Dermis blood vessel endothelial cell (primary cell): ENCODE measurements at places on chromosomes 4 and X. TPM values are rescaled to one million over a fixed set of nuclear protein-coding genes. Genes with fewer than 3 reads are reported as not detected.

GRCh38 chr4:112526061-112526460 lies 10.1 kb upstream of the NEUROG2 start:
- DNase-seq = no peak

DNA sequence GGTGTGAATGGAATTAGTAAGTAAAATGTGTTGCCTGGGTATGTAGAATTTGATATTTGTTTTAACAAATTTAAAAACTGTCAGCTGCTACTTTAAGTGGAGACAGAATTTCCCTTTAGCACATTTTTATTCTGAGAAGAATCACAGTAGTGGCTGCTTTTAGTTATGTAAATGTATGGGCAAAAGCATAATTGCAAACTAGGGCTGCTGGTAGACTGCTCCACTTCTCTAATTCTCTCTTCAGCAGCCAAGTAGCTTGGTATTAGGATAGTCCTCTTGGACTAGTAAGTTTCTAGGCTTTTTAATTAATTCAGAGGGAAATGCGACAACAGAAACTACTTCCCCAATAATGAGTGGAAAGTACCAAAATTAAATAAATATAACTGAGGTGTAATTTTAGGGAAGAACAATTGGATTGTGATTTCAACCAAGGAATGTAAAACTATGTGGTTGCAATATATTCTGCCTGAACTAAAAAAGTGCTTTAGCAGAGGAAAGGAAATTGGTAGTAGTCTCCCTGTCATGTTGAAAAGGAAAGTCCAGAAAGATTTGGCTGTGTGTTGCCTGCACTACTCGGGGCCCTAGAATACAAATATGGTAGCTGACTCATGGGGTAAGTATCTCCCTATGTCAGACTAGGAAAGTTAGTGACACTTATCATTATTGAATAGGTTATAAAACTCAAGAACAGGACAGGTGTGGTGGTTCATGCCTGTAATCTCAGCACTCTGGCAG lies 9.2 kb upstream of the EIF4E start:
- DNase-seq = peak; percentile 27

The ASB12 gene
- not detected in 2 replicates for total RNA-seq

The ODAPH gene
- total RNA-seq = not detected in 2 replicates

DNA sequence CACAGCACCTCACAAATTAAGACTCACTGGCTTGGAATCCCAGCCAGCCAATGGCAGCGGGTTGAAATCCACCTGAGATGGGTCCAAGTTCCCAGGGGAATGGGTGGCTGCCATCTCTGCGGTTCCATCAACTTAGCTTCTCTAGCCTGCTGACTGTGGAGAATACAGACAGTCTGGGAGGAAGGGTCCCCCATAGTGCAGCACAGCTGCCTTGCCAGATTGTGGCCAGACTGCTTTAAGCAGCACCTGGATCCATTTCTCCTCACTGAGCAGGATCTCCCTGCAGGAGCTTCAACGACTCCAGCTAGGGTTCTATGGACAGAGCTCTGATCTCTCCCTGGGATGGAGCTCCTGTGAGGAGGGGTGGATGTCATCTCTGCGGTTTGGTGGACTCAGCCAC lies 51.8 kb downstream of the DCK start:
- no peak for DNase-seq

The XG gene
- total RNA-seq = under 0.01 TPM in 1 of 2 replicates, not detected in the other

The PABPC4L gene
- 0.56 and 1.0 TPM in 2 replicates for total RNA-seq

GRCh38 chrX:13168269-13168668 lies 123.8 kb upstream of the FAM9C start:
- no peak for DNase-seq

DNA sequence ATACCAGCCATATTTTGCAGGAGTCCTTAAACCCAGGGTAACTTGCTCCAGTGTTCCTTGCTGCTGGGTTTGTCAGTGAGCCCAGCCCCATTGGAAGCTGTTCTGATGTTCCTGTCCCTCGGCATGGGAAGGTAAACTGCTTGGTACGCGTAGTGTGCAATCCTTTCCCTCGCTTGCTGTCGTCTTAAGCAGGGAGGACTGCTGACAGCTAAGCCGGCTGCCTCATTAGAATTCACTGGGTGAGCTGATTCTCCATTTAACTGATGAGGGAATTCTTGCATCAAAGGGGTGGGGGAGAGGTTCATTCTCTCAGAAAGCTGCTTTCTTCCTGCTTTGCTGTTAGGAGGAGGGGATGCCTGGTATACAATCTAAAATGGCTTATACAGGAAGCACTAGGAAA lies 164.6 kb downstream of the MID1IP1 start:
- DNase-seq = no peak

GRCh38 chrX:73561801-73562200 lies 1.2 kb upstream of the CHIC1 start:
- DNase-seq = no peak

DNA sequence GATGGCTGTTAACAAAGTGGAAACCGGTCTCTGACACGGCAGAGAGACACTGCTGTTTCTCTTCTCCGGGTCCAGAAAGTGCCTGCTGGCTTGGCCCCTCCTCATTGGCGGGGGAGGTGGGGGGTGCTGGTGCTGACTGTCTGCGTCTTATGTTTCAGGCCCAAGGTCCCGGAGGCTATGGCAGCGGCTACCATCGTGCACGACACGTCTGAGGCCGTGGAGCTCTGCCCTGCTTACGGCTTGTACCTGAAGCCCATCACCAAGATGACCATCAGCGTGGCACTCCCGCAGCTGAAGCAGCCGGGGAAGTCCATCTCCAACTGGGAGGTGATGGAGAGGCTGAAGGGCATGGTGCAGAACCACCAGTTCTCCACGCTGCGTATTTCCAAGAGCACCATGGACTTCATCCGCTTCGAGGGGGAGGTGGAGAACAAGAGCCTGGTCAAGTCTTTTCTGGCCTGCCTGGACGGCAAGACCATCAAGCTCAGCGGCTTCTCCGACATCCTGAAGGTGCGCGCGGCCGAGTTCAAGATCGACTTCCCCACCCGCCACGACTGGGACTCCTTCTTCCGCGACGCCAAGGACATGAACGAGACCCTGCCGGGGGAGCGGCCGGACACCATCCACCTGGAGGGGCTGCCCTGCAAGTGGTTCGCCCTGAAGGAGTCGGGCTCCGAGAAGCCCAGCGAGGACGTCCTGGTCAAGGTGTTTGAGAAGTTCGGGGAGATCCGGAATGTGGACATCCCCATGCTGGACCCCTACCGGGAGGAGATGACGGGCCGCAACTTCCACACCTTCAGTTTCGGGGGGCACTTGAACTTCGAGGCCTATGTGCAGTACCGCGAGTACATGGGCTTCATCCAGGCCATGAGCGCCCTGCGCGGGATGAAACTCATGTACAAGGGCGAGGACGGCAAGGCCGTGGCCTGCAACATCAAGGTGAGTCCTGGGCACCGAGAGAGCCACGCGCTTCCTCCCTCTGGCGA lies 2.2 kb downstream of the AKAP17A start:
- DNase-seq = no peak

- DNase-seq = no peak
These were observed 139.2 kb downstream of the ASMT start for GRCh38 chrX:1754077-1754476.

DNA sequence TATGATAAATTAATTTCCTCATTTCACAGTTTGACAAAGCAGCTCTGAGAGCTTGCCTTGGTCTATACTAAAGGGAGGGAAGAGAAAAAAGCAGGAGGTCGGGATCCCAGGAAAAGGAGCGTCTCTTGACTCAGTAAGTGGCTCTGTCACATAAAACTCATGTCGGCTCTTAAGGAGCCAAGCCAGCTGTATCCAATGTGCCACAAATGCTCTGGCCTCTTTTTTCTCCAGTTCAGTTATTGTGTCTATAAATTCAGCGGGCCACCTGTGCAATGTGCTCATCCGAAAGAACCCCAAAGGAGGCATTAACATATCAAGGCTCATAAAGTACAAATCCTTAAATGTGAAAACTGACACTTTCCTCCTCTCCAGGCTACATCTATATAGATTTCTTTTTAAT lies 337.7 kb upstream of the FAM241A start:
- DNase-seq = no peak

GRCh38 chr4:154578919-154579318 lies 11.6 kb downstream of the FGA start:
- DNase-seq = no peak

The SCML1 gene
- total RNA-seq = 6.3 and 10.5 TPM in 2 replicates

The TBC1D9 gene
- total RNA-seq = 76.6 and 83.4 TPM in 2 replicates

The C4orf36 gene
- under 0.01 and 0.33 TPM in 2 replicates for total RNA-seq

The CTAG2 gene
- total RNA-seq = not detected in 2 replicates

GRCh38 chr4:67106861-67107460 lies 438.3 kb downstream of the CENPC start:
- DNase-seq = no peak

DNA sequence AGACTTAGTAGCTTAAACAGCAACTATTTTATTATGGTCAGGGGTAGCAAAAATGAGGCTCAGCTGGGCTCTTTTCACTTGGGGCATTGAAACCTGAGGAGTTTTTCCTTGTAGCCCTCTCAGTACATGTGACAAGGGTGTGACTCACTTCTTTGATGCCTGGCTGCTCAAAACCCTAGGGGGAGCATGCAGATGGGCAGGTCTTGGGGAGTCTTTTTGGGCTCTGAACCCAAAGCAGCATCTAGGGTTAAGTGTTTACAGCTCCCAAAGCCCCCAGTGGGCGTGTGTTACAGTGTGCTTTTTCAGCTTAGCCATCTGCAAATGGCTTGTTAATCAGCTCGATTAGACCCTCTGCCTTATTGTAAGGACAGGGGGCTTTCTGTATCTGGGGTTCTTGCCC lies 1752.7 kb downstream of the PCDH7 start:
- DNase-seq = no peak
